ENCODE measurements at places on chromosomes 12 and 14. TPM values are rescaled to one million over a fixed set of nuclear protein-coding genes. Genes with fewer than 3 reads are reported as not detected.

- no peak for DNase-seq
Observed at GRCh38 chr12:130644566-130644965, 71.5 kb downstream of the RIMBP2 start.

GRCh38 chr12:3634348-3634747 is 118.6 kb downstream of the CRACR2A start:
- DNase-seq: no peak

DNA sequence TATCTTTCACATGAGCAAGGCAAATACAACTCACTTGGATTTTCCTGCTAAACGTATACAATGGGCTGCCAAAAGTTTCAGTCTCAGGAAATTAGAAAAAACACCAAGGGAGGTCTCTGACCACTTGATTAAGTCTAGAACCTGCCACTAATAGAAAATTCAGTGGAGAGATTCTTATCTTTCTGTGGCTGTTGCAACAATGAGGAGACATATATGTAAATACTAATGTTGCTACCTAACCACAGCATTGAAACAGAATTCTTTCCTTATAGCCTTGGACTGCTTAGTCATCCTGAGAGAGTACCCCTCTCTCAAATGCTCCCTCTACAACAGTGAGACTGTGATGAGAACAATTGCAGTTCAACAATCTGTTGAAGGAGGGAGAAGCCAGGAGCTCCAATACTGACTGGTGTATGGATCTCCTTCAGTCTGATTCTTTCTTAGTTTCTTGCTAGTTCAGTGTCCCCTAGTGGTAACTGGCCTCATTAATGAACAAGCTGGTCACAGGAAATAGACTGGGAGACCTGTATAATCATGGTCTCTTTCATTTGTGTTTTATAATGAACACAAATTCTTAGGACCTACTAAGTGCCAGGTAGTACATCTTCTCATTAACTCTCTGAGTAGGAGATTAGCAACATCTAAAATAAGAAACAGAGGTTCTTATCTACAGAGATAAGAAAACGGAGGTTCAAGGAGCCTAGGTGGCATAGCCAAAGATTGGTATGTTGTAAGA is 164.5 kb downstream of the SLC38A4 start:
- no peak for DNase-seq

GRCh38 chr12:80504389-80505163 is 60.5 kb downstream of the PTPRQ start:
- DNase-seq: no peak

DNA sequence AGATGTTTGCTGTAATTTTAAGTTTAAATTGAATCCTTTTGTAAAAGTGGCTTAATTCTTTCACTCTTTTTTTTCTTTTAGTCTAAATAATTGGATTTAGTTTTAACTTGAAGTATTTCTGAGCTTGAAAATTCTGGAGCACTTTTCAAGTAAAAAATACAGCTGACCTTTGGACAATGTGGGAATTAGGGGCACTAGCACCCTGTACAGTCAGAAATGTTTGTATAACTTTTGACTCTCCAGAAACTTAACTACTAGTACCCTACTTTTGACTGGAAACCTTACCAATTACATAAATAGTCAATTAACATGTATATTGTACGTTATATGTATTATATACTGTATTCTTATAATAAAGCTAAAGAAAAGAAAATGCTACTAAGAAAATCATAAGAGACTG is 7.8 kb downstream of the KTN1 start:
- DNase-seq: no peak

- DNase-seq: no peak
Observed at GRCh38 chr14:103314496-103315277, 19.4 kb upstream of the EIF5 start.

- DNase-seq: no peak
Observed at GRCh38 chr14:87698481-87698880, 294.5 kb downstream of the GALC start.

- DNase-seq: no peak
Observed at GRCh38 chr12:49944046-49944445, 6.5 kb upstream of the AQP2 start.

GRCh38 chr12:96419576-96420276 is 19.5 kb upstream of the CDK17 start:
- DNase-seq: no peak

- no peak for DNase-seq
Observed at GRCh38 chr12:51846271-51846691, 2.2 kb downstream of the FIGNL2 start.

GRCh38 chr12:51867796-51868428 is 19.4 kb upstream of the FIGNL2 start:
- DNase-seq: peak; percentile 20

GRCh38 chr14:37027188-37027824 is 145.1 kb downstream of the SLC25A21 start:
- no peak for DNase-seq

DNA sequence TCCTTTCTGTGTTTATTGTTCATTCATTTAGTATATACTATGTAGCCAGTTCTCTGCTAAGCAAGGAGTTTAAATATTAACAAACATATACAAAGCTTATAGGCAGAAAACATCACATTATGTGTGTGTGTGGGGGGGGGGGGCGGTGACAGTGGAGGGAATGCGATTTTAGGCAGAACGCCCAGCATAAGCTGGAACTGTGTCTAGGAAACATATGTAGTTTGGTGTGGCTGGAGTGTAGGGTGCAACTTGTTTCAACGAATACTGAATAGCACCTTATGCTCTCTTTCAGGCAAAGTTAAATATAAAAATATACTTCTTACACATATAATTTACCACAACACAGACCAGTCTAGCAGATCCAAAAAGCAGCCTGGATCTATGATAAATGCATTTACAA is 980.6 kb downstream of the SLC6A15 start:
- no peak for DNase-seq

- DNase-seq: no peak
Observed at GRCh38 chr12:22372277-22372837, 37.9 kb upstream of the ST8SIA1 start.

DNA sequence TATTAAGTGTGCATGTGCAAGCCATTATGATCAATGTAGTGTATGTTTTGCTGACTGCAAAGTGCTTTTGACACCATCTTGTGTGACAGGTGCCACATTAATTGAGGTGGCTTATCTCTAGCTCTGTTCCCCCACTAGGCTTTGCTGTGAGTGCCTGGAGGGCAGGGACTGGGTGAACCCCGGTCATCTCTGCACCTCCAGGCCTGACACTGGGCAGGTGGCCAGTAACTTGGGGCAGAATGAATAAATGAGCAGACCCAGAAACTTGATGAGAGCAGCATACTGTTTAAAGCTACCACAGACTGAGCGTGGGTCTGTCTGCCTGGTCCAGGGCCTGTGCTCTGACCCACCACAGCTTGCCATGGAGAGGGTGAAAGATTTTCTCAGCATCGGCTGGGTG is 151.6 kb downstream of the CALM1 start:
- no peak for DNase-seq

DNA sequence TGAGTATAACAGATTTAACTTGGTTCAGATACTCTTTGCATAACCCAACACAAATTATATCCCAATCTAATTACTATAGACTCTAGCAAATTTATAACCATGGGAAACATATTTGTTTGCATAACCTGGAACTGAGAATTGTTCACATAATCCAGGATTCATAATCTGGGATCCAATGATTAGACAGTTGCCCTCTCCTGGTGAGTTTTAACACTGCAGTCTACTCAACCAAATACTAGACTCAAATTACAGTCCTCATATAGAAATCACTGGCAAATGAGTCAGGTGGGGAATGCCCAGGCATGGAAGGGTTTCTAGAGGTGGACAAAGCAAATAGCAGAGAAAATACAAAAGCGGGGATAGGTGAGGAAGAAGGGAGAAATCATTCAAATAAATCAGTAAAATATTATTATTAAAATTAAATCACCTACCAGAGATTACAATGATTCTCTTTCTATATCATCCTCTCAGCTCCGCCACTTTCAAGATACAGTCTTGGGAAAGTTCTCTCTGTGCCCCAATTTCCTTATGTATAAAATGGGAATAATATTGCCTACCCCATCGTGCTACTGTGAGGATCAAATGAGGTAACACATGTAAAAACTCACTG is 9.4 kb downstream of the GCH1 start:
- no peak for DNase-seq

- no peak for DNase-seq
Observed at GRCh38 chr12:41801261-41801660, 343.4 kb downstream of the GXYLT1 start.

DNA sequence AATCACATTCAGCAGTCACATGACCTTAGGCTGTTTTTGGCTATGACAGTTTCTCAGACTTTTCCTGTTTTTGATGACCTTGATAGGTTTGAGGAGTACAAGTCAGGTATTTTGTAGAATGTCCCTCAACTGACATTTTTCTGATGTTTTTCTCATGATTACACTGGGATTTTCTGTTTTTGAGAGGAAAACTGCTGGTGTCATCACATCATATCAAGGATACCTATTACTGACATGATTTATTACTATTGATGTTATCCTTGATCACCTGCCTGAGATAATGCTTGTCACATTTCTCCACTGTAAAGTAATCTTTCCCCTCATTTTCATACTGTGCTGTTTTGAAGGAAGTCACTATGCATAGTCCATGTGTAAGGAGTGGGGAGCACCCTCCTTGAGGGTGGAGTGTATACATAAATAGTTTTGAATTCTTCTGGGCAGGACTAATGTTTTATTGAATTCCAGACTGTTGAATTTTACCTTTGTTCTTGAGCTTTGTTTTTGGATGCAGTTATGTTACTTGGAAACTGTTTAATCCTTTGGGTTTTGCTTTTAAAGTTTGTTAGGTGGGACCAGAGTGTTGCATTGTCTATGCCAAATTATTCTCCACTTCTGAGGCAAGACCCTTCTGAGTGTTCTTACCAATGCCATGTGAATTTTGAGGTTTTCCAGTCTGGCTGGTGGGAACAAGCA is 444.5 kb upstream of the FAR2 start:
- DNase-seq: no peak

GRCh38 chr14:23129759-23130316 is 10.8 kb upstream of the CEBPE start:
- DNase-seq: no peak

Gene HOXC9
- total RNA-seq: not detected

Gene GLT1D1
- 5.3 TPM for total RNA-seq

Gene GPRC5D
- total RNA-seq: not detected

Gene NEMP1
- total RNA-seq: 19.1 TPM

Gene CTSG
- 12.2 TPM for total RNA-seq

Gene SUPT16H
- total RNA-seq: 49.9 TPM

Gene CATSPERB
- total RNA-seq: 2.8 TPM

Gene TMPRSS12
- total RNA-seq: not detected

Gene LALBA
- total RNA-seq: not detected

Gene PTPRB
- total RNA-seq: 91.4 TPM

Gene DIO3
- 1.9 TPM for total RNA-seq

Gene PAH
- not detected for total RNA-seq

Gene KRT86
- 0.74 TPM for total RNA-seq

Gene E2F7
- 1.0 TPM for total RNA-seq

Gene CLEC4C
- not detected for total RNA-seq

All from lower lobe of right lung (tissue), 2 donors.